ENCODE measurements at places on chromosomes 13 and 19.

DNA sequence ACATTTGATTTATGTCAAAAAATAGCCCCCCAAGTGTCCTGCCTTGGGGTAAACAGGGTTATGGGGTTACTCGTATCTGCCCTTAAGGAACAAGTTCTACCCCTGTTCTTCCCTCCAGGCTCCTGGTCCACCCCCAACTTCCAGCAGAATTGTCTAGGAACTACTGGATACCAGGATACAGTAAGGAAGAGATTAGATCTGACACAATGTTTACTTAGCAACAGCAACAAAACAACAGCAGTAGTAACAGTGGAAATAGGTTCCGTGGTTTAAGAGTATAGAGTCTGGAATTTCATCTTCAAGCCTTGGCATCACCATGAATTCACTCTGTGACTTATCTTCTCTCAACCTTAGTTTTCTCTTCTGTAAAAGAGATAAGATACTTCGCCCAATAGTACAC lies 1.7 kb upstream of the FAM98C start:
- DNase-seq = peak; percentile 37

GRCh38 chr19:19366434-19367396 lies 38.8 kb upstream of the GATAD2A start:
- DNase-seq = peak; percentile 70

DNA sequence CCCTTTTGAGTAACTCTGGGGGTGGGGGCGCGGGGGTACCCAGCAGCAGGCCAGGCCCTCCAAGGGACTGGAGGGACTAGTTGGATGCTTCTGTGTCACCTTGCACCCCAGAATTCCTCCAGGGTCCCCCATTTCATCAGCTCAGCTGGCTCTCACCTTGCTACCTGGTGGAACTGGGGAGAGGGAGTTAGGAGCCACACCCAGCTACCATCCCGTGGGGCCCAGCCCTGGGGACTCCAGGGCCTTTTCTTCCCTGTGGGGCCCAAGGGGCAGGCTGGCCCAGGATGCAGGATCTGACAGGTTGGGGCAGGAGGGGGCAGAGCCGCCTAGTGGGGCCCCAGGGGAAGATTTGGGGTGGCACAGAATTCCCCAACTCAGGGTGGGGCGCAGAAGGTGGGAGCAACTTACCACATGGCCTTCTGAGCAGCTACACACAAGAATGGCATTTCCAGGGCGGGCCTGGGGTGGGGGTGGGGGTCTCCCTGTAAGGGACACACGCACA lies 32.8 kb upstream of the NANOS3 start:
- DNase-seq = no peak

DNA sequence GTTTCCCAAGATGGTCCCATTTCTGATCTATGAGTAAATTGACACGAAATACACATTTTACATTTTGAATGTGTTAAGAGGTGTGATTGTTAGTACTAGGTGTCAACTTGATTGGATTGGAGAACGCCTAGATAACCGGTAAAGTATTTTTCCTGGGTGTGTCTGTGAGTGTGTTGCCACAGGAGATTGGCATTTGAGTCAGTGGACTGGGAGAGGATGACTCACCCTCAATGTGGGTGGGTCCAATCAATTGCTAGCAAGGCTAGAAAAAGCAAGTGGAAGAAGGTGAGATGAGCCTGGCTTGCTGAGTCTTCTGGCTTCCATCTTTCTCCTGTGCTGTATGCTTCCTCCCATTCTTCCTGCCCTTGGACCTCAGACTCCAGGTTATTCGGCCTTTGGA lies 960.7 kb upstream of the PCDH9 start:
- peak; percentile 70 for DNase-seq

DNA sequence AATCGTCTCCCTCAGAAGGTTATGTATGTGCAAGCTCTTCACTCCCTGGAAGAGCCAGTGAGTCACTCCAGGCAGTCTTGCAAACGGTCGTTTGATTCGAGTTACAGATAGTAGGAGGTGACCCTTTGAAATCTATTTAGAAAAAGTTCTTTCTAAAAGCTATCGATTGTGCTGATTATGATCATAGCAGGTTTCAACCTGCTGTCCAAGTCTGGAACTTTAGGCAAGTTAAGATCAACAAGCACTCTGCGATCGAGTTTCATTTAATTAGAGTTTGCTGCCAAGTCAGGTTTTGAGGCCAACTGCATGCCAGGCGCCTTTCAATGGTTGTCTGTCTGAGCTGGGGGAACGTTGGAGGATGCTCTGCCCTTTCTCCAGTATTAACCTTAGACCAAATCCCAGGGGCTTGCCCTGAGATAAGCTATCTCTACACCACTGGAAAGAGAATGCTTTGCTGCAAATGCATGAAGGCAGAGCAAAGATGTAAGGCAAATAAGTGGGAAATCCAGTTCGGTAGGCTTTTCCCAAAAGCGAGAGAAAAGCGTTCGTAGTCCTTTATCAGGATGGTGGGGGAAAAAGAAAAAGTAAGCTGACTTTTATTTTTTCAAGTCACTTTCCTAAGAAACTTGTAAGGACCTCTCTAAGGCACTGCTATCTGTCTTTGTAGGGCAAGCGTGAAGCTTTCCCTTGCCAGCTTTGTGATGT lies 287.5 kb downstream of the ATP8A2 start:
- DNase-seq = no peak

DNA sequence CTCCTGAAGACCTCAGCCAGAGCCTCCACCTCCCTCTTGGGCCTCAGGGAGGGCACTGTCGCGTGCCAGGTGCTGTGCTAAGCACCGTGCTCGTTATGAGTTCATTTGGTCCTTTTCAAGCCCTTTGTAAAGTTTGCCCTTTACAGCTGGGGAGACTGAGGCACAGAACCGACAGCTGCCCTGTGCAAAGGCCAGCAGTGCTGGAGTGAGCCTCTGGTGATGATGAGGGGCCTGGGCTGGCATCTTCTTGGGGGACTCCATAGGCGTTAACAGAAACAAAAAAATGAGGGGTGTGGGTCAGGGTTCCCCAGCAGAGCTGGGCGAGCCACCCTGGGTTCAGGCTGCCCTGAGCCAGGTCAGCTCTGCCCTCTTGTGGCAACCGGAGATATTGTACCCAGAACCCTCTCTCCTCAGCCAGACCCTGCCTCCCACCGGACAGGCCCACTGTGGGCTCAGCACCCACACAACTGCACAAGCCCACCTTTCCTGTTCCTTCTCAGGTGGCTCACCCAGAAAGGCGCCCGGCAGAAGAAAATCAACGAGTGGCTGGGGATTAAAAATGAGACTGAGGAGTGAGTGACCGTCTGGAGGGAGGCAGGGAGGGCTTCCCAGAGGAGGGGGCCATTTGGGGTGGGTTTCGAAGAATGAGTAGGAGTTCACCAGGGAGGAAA lies 5.5 kb upstream of the IFI30 start:
- no peak for DNase-seq

- peak; percentile 16 for DNase-seq
These were observed 344.5 kb upstream of the TMTC4 start for GRCh38 chr13:101019126-101019525.

DNA sequence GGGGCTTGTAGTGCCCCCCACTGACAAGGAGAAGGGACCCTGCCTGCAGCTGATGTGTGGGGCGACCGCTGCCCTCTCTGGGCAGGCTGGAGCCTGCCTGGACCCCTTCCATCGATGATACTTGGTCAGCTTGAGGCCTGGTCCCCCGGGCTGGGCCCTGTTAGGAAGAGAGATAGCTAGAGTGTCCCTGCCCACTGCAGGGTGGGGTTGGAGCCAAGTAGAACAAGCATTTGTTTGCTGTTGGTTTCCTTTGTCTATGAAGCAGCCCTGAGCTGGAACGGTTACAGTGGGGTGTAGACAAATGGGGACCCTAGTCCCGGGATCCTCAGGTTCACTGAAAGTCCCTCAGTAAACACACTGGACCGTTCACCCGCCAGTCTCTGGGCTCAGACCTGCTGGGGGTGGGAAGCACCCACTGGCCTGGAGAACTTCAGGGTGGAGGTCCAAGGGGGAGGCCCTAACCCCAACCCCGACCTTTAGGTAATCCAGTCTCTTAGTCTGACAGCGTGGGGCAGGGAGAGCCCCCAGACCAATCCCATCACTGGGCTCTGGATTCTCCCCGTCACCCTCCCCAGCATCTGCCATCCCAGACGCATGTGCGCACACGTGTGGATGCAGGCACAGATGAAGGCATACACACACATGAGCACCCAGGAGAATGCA lies 204.8 kb upstream of the ZNF536 start:
- no peak for DNase-seq

DNA sequence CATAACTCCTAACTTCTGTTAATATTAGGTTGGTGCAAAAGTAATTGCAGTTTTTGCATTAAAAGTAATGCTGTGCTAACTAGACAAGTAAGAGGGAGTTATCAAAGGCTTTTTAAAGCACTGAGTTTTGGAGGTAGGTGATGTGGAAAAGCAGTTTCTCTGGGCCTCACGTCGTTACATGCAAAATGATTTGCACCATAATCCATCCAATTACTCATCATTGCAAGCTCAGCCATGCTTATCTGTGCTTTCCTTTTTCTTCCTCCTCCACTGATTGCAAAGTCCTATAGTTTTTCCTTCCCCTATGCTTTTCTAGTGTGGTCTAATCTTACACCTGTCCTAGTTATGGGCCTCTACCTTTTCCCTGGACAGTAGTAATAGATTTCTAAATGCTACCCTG lies 35.4 kb upstream of the INTS6 start:
- no peak for DNase-seq

DNA sequence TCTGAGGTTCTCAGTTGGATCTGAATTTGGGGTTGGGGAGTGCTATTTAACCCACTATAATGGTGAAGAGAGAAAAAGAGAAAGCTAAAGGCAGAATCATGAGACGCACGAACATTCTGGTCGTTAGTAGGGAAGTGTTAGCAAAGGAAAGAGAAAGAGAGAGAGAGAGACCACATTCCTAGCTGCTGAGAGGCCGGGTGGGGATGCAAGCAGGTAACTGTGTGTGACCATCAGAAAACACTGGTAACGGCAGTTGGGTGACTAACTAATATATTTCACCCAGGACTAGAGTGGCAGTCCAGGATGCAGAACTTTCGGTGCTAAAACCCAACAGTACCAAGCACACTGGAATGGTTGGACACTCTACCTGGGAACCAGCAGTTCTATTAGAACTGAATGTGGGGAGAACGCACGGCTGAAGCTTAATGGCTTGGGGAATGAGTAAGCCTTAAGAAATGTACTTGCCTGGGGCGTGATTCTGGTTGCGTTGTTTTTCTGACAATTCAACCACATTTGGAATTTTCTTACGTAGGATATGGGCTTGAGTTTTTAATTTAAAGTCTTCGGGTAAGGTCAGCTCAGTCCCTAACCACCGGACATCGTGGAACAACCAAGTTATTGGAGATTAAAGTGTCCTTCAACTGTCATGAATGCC lies 130.2 kb downstream of the DNAJC15 start:
- peak; percentile 97 for DNase-seq

GRCh38 chr13:31349156-31349555 lies 149.4 kb downstream of the B3GLCT start:
- DNase-seq = no peak

DNA sequence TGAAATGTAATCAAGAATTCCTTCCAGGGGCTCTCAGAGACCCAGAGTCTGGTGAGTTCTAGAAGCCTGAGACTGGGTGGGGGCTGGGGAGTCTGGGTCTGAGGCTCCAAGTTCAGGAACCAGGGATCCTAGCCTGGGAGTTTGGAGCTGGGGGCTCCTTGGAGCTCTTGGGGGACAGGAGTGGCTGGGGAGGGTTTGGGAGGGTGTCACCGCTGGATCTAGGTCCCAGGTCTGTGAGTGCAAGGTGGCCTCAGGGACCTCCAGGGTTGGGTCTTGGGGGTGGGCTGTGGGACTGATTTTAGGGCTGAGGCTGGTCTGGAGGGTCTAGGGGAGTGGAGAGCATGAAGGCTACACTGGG lies 1.1 kb downstream of the SYCN start:
- DNase-seq = no peak

- DNase-seq = no peak
These were observed 211.6 kb downstream of the DNAJC15 start for GRCh38 chr13:43235028-43235427.

DNA sequence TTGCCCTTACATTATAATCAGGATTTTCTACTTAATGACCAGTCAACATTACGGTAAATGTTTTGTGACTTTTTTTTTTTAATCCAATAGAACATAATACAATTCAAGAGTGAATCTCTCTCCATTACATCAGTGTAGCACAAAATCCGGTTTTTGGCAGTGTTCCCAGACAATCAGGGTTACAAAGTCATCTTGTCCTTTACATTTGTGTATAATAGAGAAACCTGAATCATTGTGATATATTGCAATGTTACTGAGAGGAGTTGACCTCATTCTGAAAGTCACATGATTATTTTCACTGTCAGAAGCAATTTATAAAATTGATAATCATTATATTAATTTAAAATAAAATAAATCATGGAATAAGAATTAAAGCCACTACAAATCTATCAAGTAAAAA lies 1346.0 kb upstream of the SPRY2 start:
- peak; percentile 54 for DNase-seq

- no peak for DNase-seq
These were observed 143.2 kb downstream of the POU4F1 start for GRCh38 chr13:78460176-78460575.

DNA sequence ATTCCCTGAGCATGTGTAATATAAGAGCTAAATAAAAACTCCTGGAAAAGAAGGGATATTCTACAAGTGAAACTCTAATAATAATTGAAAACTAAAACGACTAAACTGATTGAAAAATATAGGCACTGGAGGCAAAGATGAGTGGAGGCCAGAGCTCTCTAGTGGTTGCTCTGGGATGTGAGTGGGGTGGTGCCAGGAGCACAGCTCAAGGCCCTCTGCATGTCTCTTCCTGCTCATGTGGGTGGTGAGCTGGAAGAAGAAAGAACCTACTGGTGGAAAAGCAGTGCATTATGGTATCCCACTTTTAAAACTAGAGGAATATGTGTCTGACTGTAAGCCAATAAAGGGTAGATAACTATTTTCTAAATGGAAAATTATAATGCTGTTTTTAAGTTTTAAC lies 15.8 kb upstream of the ARHGEF7 start:
- DNase-seq = no peak

DNA sequence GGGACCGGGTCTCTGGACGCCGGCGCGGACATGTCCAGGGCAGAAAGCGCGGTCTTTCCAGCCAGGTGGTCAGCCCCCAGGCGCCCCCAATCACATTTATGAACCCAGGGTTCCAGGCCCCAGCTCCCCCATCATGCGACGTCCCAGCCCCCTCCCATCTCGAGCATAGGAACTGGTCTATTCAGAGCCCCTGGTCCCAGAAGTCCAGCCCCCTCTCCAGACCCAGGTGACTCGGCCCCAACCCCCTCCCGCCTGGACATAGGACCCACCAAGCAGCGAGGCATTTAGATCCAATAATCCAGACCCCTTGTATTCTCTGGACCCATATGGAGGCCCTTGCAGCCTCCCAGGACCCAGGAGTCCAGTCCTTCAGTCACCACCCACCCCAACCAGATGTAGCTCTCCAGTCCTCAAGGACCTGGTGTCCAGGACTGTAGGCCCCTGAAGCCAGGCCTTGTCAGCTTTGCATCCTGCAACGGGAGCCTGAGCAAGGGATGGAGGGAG lies 501 bp downstream of the APLP1 start:
- no peak for DNase-seq

GRCh38 chr19:34353546-34353945 lies 11.4 kb upstream of the GPI start:
- DNase-seq = no peak

Data from iris pigment epithelial cell (primary cell).